ENCODE measurements at places on chromosomes 3 and 15.

GRCh38 chr3:74591342-74591741 is 23.1 kb downstream of the CNTN3 start:
- DNase-seq: no peak

DNA sequence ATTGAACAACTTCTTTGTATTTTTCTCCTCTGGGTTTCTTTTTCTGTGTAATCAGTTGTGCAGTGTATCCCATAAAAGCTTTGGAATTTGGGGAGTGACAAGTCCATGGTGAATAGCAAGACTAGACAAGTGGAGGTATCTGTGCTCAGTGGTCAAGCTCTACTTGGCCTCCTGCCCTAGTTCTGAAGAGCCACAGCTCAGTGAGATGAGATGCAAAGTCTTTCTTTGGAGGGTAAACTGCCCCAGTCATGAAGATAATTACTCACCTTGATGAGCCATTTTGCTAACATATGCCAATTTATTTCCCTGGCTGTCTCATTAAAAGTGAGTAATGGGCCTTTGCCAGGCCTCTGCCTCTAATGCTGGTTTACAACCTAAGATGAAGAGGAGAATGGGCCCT is 271.2 kb upstream of the TRIM42 start:
- no peak for DNase-seq

DNA sequence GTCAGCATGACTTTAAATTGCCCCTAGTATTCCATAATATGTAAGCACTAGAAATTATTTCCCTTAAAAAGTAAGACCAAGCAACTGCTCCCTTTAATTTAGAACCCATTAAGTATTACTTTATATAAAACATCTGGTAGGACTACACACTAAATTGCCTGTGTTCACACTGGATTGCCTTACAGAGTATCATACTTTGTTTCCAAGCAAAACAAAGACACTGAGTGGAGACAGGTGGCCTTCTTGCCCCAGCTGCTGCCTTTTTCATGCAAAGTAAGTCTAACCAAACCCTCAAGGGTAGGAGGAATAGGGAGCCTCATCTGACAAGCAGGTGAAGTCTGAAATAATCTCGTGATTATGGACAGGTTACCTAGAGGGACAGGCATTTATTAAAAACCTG is 87.3 kb downstream of the PEX5L start:
- no peak for DNase-seq

- DNase-seq: peak; percentile 37
Observed at GRCh38 chr3:102078854-102079808, 229.8 kb downstream of the NFKBIZ start.

- DNase-seq: no peak
Observed at GRCh38 chr15:87681104-87681503, 575.4 kb downstream of the NTRK3 start.

GRCh38 chr15:77527164-77527778 is 105.4 kb downstream of the LINGO1 start:
- peak; percentile 80 for DNase-seq

GRCh38 chr3:2540115-2540514 is 441.4 kb downstream of the CNTN4 start:
- DNase-seq: no peak

GRCh38 chr15:58520936-58521292 is 89.1 kb downstream of the LIPC start:
- DNase-seq: no peak

- no peak for DNase-seq
Observed at GRCh38 chr3:102192575-102192974, 242.2 kb upstream of the ZPLD1 start.

GRCh38 chr3:140408252-140408651 is 269.6 kb upstream of the TRIM42 start:
- no peak for DNase-seq

DNA sequence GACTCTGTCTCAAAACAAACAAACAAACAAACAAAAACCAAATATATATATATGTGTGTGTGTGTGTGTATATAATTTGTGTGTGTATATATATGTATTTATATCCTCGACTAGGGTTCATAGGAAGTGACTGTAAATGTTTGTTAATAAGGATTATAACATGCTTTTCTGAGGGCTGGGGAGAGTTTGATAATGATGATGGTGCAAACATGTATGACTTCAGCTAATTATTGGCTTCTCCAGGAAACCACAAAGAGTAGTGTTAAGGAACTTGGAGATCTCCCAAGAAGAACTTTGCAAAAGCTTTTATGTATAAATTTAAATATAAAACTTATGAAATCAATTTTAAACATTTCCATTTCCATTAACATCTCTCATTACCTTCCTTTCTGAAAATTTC is 3.9 kb upstream of the OPA1 start:
- DNase-seq: no peak

DNA sequence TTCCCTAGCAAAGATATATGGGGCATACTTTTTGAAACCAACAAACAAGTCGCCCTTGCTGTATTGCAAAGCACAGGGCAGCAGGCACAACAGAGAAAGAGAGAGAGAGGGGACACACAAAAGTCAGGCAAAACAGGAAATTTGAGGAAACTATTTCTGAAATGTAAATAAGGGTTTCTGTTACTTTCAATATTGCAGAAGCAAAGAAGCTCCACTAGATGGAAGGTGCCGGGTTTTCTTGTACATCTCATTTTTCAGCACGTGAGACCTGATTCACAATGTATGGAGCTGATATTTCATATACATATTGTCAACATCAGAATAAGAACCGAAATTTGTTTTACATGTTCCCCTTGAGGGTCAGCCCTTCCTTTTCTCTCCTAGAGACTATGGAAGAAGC is 127.4 kb downstream of the FOXP1 start:
- peak; percentile 27 for DNase-seq

GRCh38 chr3:173399044-173399443 is 1.5 kb downstream of the NLGN1 start:
- DNase-seq: peak; percentile 21

DNA sequence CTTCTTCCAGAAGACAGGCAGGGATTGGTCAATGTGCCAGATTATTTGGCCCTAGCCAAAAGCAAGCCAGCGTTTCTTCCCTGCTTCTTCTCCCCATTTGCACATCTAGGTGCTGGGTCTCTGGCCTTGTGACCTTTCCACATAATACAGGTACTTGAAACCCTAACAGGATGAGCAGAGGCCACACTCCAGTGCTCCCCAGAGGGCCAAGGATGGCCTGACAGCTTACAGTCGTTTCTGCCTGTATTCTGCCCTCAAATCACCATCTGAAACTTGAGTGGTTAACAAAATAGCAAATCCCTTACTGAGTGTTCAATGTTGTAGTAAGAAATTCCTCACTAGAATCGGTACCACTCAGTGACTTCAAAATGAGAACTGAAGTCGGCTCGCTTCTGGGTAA is 29.1 kb downstream of the MKRN2 start:
- no peak for DNase-seq

GRCh38 chr3:65820600-65820999 is 218.1 kb downstream of the MAGI1 start:
- no peak for DNase-seq

- peak; percentile 51 for DNase-seq
Observed at GRCh38 chr3:143436231-143436930, 316.8 kb downstream of the CHST2 start.

DNA sequence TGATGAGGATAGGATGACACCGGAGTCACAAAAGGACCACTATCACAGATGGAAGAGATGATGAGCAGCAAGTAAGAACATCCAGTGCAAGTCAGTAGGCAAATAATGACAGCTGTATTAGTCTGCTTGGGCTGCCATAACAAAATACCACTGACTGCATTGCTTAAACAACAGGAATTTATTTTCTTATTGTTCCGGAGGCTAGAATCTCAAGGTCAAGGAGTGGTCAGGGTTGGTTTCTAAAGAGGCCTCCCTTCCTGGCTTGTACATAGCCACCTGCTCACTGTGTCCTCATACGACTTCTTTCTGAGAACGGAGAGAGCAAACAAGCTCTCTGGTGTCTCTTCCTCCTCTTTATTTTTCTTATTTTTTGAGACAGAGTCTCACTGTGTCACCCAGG is 380.7 kb downstream of the PLOD2 start:
- DNase-seq: no peak

DNA sequence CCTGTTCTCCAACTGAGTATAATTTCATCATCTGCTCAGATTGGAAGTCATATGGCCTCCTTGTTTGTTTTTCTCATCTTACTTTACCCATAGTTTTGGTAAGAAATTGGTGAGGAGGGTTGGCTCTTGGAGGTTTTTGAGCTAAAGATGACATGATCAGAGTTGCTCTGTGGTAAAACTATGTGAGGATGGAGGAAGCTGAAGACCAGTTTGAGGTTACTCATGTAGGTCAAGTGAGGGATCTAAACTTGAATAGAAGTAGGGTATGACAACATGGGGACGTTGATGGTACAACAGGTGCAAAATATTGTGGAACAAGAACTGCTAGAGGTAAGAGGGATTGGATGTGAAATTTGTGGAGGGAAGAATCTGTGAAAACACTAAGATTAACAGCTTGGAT is 87.7 kb upstream of the NEO1 start:
- no peak for DNase-seq

- DNase-seq: no peak
Observed at GRCh38 chr3:41348401-41348800, 149.1 kb downstream of the CTNNB1 start.

- DNase-seq: no peak
Observed at GRCh38 chr3:171250444-171250843, 209.8 kb downstream of the TNIK start.

- peak; percentile 38 for DNase-seq
Observed at GRCh38 chr15:38849046-38849445, 284.4 kb upstream of the RASGRP1 start.

DNA sequence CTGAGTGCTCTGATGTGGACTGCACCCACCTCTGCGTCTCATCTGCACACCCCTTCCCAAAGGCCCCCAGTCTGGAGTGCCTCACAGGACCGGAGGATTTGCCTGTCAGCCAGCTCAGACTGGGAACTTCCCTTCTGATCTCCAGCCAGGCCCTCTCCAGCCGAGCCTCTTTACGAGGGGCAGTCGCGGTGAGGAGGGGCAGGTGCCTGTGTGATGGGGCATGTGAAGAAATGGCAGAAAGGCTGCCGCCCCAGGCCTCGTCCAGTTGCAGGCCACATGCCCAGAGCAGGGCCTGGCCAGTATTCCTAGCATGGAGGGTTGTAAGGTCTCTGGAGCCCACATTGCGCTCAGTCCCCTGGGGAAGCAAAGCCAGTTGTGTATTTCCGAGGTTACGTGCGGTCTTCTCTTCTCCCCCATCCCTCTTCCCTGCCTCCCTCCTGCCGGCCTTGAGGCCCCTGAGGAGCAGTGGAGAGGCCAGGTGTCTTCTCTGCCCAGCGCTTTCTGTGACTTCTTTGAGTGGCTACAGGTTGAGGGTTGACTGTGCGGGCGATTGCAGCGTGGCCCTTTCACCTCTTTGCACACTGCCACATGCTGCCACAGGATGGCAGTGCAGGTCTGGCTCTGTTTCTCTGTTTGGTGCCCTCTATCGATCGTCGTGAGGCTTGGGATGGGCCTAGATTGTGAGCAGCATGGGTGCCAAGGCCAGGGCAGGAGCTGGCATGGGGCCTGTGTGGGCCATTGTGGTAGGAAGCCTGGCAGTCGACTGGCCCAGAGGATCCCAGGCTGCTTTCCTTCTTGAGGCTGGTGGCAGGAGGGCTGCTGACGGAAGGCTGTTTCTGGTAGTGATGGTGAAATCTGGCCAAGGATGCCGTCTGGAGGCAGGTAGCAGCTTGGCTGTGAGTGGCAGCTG is 5.3 kb downstream of the CLK3 start:
- DNase-seq: peak; percentile 73

DNA sequence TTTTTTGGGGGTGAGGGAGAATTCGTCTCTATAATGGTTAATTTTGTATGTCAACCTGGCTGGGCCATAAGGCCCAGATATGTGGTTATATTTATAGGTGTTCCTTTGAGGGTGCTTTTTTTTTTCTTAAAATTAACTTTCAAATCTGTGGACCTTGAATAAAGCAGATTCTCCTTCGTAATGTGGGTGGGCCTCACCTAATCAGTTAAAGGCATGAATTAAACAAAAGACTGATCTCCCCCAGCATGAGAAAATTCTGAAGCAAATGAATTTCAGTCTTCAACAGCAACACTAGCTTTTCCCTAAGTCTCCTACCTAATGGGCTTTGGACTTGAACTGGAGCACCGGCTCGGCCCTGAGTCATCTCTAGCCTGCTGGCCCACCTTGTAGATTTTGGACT is 77.4 kb downstream of the GMNC start:
- no peak for DNase-seq

GRCh38 chr15:91329914-91330313 is 229.9 kb downstream of the SV2B start:
- no peak for DNase-seq

DNA sequence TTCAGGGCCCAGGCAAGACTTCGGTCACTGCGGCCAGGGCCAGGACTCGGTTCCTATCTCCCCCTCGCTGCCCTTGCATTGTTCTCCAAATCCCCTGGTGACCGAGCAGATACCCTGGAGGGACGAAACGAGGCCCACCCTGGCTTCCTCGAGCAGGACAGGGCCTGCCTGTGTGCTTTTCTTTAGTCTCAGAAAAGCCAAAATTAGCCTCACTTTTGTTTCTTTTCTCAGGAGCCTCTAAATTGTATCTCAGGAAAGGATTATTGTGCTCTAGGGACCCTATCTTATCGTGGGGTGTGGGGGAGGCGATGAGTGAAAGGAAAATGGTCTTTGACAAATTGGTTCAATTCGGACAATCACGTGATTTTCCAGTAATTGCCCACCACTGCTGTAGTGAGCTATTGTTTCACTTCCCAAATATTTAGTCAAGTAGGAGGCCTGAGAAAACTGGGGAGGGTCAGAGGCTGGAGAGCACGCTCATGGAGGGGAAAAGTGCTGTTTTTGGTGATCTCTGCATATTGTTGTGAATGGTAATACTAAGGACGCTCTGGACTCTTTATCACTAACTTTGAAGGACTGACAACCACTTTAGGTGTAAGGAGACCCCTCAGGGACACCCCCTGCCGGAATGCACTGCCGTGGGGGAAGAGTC is 61.6 kb downstream of the TMEM44 start:
- no peak for DNase-seq

GRCh38 chr3:197989651-197990050 is 29.6 kb downstream of the LMLN start:
- DNase-seq: no peak

DNA sequence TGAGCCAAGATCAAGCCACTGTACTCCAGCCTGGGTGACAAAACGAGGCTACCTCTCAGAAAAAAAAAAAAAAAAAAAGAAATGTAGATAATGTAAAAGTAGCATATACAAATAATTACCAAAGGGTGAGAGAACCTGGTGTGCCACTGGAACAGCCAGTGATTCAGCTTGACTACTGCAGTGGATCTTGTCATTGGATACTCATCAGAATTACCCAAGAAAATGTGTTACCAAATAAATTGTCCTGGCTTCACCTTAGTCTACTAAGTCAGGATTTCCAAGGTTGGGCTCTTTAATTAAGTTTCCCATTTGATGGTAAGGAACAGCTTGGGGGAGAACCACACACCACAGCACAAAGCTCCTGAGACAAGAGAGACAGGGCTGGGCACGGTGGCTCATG is 1.5 kb downstream of the NICN1 start:
- no peak for DNase-seq

DNA sequence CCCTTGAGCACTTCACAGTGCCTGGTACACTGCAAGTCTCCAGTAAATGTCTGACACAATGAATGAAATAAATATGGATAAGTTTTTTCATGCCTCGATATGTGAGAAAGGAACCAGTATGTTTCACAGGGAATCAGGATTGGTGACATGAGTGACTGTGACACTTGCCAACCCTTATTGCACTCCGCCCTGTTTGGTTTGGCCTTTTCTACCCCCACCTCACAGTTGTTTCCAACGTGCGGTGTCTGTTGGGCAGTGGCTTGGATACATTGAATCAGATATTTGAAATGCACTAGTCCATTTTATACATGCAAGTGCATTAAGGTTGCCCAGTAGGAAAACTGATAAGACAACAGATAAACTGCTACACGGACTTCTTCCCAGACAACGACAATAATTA is 2.0 kb downstream of the NPHP3 start:
- DNase-seq: no peak

Measured in EH (cell line).